Renal pelvis (tissue), 12 donors: ENCODE measurements at places on chromosomes 1 and 21. TPM values are rescaled to one million over a fixed set of nuclear protein-coding genes. Genes with fewer than 3 reads are reported as not detected.

TNFRSF8 gene
- 0.54 TPM for polyA plus RNA-seq

OR2T35 gene
- not detected for polyA plus RNA-seq

TNFSF4 gene
- polyA plus RNA-seq: 1.2 TPM

PIGR gene
- 0.87 TPM for polyA plus RNA-seq

NBPF6 gene
- not detected for polyA plus RNA-seq

FMOD gene
- 30.8 TPM for polyA plus RNA-seq

MOB3C gene
- 13.0 TPM for polyA plus RNA-seq

WDR3 gene
- 28.0 TPM for polyA plus RNA-seq

ORC1 gene
- polyA plus RNA-seq: 7.5 TPM

DNA sequence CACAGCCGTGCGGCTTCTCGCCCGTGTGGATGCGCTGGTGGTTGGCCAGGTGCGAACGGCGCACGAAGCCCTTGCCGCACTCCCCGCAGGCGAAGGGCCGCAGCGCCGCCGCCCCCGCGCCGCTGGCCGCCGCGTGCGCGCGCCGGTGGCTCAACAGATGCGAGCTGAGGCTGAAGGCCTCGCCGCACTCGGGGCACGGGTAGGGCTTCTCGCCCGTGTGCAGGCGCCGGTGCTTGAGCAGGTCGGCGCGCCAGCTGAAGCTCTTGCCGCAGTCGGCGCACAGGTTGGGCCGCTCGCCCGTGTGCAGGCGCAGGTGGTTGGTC lies 24.9 kb downstream of the ZNF697 start:
- DNase-seq: no peak

DNA sequence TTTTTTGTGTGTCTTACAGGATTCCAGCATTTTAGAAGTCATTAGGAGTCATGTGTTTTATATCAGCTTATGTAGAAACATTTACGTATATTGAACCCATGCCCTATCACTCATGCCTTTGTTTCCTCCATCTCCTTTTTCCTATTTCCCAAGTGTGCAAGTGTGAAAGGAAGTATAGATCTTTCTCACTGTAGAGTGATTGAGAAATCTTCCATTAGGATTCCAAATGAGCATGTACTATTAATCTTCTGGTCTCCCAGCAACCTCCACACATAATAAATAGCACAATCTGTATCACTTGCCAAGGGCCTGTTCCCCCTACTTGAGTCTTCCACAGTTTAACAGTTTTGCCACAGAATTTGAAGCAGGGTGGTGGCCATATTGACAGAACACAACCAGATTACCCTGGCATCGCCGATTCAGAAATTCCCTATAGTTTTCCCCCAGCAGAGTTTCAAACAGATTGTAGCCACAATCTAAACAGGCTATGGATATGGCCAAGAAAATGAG lies 1052.8 kb downstream of the TTLL7 start:
- DNase-seq: no peak

DNA sequence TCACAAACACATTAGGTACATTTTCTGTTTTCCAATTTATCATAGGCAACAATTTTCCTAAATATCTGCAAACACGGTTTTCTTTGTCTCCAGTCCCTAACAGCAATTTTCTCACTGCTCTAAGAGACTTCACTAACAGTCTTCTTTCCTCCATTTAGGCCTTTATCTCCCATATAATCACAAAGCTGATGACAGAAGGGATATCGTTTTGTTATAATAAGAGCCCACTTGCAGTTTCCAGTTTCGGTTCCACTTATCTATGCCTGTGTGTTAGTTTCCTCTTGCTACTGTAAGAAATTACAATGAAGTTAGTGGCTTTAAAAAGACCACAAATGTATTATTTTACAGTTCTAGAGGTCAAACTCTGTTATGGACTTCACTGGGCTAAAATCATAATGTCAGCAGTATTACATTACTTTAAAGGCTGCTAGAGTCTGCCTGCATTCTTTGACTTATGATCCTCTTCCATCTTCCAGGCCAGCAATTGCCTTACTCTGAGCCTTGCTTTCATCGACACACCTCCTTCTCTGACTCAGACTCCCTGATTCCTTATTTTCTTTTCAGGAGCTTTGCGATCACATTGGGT lies 549.3 kb downstream of the NCAM2 start:
- no peak for DNase-seq

DNA sequence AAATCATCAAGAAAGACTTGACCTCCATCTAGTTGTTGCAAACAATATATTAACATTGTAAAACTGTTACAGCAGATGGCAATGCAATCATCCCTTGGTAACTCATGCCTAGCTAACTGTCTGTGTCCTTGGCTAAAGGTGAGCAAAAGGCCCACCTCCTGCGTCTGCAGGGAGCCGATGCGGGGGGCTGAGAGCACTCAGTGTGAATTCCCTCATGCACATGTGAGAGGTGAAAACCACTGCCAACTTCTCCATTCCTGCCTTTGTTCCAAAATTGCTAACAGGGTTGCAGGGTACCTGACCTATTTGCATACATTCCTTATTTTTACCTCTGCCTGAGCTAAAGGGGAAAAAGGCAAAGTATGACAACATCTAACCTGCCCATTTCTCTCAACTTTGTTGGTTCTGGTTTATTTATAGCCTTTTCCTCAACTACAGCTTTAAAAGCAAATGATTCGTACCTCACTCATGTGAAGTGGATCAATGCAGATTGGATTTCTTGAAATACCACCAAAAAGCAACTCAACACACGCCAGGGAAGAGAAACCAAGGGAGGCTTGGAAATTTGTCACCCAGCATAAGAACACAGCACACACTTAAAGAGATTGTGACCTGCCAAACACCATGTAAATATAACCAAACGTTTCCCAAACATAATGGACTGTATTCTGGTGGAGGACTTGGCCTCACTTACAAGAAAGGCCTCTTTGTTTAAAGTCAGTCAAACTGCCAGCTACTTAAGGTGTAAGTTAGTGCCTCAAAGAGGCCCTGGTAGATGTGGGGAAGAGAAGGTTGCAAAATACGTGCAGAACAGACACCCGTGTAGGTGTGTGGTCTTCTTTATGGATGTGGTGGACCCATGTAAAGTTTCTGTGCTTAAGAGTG lies 651.0 kb downstream of the SMYD3 start:
- no peak for DNase-seq

DNA sequence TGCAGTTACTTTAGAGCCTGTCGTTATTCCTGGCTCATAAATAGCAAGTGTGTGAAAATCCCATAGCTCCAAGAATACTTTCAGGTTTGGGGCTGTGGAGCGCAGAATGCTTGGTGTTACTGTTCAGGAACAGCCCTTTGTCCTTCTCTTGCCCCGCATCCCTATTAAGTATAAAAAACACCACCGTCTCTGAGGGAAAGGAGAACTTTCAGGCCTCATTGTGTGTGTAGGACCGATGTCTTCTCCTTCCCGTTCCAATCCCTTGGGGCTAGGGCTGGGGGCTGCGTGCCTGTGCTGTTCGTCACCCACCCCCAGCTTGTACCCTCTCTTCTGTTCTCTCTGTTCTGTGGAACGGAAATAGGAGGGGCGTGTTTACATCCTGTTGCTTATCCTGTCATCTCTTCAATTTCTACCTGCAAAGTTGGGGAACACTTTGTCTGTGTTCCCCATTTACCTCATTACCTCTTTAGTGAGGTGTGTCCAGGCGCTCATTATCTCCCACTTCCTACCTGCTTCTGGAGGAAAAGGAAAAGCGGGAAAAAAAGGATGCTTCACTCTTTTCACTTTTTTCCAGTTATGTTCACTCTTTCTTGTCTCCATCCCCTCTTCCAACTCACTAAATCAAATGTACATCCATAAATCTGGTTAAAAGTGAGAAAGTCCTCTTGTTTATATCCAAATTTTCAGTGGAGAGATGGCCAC lies 788 bp upstream of the TXNIP start:
- DNase-seq: no peak

DNA sequence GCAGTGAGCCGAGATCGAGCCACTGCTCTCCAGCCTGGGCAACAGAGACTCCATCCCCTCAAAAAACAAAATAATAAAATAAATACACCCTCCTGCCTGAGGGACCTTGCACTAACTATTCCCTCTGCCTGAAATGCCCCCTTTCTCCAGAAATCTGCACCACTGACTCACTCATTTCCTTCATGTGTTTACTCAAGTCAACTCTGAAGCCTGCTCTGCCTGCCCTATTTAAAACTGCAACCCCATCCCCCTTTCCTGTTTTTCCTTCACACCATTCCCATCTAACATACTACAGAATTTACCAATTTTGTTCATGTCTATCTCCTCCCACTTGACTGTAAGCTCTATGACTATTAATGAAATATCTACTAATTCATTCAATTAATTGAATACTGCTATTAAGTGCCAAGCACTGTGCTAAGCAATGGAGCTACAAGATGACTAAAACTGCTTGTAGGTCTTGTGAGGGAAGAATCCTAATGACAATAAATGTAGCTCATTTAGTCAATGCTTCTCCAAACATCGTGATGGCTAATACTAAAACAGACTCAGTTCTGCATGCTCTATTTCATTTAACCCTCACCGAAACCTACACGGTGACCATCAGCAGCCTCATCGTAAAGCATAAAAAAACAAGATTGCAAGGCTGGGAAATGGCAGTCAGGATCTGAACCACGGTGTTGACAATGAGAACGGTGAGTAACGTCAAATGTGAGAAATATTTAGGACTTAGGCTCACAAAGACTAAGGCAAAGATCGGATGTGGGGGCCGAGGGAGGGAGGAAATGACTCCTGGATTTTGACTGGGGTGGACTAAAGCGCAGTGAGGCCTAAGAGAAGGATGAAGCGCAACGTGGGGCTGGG lies 749 bp upstream of the TMEM39B start:
- peak; percentile 46 for DNase-seq

DNA sequence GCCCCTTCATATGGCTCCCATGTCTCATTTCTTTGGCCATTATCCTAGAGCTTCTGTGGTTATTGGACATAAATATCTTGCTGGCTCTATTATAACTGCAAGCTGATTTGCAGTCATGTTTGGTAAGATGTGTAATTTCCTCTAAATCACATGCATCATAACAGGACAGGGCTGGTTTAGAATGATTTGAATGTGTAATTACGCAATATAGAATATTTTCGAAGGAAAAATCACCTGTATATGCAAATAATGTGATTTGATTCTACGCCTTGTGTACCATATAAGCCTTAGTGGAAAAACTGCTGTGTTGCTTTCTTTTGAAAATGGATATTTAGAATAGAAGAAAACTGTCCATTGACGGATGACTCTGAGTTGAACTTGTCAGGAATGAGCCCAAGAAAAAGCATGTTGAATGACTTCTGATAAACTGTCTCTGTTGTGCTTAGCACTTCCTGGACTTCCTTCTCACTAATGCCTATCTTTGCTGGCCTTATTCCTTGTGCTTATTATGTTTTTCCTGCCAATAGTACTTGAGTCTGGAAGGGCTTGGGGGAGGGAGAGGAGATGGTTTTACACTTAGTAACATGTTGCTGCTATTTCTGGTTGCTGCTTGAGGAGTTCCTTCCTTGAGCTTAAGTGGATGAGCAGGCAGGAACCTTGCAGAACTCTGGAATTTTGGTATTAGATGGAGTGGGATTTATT lies 6.5 kb downstream of the CACHD1 start:
- peak; percentile 54 for DNase-seq

DNA sequence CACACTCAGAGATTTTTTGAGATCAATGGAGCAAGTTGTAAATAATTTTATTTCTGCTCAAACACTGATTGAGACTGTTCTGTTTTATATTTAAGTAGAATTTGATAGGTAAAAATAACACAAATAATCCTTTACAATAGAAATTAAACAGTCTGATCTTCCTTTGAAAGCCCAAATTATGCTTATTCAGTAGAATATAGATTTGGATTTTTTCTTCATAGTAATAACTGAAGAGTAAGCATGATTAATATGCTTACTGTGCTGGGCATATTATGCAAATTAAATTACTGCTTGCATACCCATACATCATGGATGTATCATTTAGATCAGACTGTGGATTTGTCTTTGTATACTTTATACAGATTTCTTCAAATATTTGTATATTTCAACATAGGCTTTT lies 121.4 kb downstream of the LEPR start:
- DNase-seq: no peak

DNA sequence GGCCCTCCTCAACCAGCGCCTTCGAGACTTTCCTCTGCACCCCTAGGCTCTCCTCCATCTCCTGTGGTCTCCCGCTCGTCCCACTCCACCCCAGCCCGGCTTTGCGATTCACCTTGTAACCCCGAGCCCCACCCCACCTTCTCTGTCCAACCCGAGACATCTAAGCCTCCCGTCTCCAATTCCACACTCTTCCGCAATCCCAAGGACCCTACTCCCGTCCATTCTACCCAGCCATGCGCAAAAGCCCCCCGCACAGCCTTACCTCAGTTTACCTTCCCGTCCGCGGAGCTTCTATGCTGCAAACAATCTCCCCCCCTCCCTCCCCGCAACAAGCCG lies 174 bp downstream of the SH3BP5L start:
- DNase-seq: no peak

GRCh38 chr1:23816906-23817305 lies 8.3 kb downstream of the HMGCL start:
- DNase-seq: no peak

DNA sequence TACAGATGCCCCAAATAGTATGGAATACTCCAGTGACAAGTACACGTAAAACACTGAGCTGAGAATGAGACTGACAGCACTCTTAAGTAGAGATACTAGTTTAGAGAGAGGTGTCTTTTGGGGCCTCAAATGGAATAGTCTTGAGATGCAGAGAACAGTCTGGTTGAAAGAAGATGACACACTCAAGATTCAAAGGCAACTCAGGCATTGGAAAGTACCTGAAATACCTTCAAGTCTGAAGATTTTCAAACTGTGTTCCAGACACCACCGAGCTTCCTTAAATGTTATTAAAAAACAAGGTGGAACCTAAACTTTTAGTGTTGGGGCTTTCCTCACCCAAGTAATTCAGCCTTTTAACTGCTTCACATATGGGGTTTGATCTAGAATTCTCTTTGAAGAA lies 437.7 kb downstream of the OMA1 start:
- DNase-seq: no peak

DNA sequence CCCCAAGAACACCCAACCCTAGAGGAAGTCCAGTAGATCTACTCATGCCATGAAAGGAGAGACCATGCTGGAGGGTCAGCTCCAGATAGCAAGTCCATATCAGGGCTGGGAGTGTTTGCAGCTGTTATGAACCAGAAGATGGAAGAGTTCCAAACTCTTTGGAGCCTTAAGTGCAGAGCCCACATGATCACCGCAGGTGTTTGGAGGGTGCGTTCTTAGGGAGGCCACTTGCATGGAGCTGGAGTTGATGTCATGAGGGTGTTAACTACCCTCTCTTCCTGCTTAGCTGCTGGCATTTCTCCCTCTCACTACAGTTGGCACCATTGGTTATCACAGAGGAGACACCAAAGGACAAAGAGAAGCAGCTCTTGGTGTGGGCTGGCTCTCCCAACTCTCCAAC lies 616.9 kb downstream of the AJAP1 start:
- DNase-seq: no peak

DNA sequence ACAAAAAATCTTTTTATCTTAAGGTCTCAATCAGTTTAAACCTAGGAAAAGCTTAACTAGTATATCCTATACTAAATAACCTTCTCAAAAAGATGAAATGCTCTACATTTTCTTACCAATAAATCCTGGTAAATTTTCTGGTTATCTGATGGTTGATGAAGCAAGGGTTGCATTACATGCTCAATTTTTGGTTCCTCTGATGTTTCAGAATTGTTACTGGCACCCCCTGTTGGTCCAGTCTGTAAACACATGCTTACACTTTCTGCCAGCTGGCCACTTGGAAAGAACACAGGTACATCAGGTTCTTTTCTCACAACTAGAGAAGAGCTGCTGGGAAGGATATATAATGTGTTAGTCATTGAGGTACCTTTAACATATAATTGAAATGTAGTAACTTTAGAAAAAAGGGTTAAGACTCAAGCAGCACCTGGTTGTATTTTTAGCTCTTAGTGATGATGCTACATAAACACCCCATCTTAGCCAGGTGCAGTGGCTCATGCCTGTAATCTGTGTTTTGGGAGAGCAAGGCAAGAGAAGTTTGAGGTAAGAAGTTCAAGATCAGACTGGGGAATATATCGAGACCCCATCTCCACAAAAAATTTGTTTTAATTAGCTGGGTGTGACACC lies 30.9 kb upstream of the TAL1 start:
- no peak for DNase-seq
